Stimulated activated CD4-positive, alpha-beta T cell treated with anti-CD3 and anti-CD28 coated beads, TNF-alpha, amount 100 ng/mL, for 4 hours (primary cell): ENCODE measurements at places on chromosomes 1 and 21.
A peak's percentile ranks its signal among the peaks of the same experiment; 100 is the strongest.

- DNase-seq: no peak
These were observed 75.3 kb downstream of the FOXJ3 start for GRCh38 chr1:42259739-42260064.

GRCh38 chr1:180218806-180219765 lies 11.0 kb upstream of the LHX4 start:
- DNase-seq: no peak

DNA sequence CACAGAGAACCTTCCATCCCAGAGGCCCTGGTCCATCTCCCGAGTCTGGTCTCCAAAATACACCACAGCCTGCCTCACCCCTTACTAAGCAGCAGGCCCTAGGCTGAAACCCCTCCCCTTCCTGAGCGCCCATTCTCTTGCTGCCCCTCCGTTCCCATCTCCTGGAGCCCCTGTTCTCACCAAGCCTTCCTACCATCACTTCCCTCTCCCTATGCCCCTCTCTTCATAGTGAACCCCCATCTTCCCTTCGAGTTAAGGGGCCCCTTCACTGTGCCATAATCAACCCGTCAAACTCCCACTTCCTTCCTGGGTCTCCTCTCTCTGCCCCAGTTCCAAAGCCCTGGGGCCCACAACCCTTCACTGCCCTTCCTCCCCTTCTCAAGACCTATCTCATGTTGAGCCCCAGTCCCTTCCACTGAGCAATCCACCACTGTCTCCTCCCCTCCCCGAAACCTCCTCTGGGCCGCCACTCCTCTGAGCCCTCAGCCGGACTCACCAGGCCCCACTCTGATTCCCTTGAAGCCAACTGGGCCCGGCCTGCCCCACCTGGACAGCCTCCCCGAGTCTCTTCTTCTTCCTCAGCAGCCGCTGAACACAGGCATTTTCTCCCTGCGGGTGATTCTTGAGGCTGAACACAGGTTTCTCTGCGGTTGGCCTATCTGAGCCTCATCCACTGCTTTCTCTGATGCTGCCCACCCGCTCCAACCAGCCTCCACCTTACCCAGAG lies 42.2 kb upstream of the WASF2 start:
- DNase-seq: no peak

DNA sequence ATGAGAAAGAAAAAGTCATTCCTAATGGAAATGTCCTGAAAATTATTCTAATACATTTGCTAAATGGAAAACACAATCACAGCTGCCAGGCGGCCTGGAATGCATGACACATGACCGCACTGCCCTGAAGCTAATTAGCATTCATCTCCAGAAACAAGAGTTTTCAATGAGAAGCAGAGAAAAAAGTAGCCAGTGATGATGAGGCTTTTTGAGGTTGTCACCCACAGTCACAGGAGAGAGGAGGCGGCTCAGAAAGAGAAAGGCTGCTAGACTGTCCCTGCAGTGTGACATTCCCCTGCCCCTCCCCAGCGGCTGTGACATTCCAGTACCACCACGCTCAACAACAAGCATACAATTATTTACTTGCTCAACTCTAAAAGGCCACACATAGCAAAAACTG lies 122.9 kb upstream of the KRTAP19-8 start:
- no peak for DNase-seq

DNA sequence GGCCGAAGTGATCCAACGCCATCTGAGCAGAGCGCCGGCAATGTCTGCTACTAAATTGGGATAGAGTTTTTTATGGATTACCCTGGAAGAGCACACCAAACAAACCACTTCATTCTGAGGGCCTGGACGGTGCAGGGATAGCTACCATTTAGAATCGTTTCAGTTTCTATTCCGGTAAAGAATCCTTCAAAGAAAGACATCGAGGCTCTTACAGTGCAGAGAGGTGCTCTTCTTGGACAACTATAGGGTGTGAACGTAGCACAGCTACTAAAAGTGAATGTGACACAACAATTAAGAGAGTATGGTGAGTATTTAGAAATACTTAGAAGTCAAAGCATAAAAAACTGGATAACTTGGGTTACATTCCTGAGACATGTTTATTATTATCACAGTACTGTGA lies 16.1 kb downstream of the HIVEP3 start:
- DNase-seq: no peak

GRCh38 chr1:164767752-164768402 lies 208.9 kb downstream of the PBX1 start:
- DNase-seq: no peak

DNA sequence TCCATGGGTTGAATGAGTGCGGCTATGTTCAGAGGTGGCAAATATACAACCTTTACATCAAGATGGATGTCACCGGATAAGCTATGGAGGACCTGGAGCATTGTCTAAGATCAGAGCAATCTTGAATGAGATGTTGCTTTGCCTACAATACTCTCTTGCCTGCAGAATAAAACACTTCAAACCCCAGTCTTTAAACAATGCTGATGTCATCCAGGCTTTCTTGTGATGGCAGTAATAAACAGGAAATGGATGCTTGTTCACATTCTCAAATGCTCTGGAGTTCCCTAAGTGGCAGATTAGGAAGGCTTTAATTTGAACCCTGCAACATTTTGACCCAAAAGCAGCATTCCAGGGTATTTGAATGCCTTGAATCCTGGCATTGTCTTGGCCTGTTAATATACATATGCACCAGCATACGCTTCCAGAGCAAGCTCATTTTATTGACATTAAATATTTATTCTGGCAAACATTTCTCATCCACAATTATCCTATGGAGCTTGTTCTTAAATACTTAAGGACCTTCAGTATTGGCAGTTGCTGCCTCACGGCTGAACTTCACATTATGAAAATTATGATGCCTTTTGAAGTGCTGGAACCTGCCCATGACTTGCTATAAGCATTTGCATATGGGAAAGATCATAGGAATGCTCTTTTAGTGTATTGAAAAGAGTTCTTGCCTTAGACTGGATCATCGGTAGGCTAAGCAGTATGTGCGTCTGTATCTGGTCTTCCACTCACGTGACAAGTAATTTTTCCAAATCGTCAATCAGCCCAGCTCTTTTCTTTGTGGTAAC lies 422.7 kb downstream of the SIPA1L2 start:
- no peak for DNase-seq

DNA sequence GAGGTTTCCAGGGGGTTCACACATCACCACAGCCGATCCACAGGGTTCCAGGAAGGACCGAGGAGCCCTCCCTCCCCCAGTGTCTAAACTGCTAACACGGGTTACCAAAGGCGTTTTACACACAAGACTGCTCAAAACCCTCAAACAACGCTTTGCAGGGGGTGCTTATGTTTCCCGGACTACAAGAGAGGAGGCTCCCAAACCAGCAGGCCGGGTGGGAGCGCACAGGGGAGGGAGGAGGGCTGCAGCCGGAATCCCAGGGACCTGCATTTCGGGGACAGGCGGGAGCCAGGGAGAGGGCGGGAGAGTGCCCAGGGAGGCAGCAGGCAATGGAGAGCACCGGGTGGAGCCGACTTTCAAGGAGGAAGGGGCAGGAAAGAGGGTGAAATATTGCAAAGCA lies 50.8 kb downstream of the ACBD3 start:
- DNase-seq: no peak

- DNase-seq: no peak
These were observed 12.4 kb upstream of the FAM3B start for GRCh38 chr21:41304068-41304720.

DNA sequence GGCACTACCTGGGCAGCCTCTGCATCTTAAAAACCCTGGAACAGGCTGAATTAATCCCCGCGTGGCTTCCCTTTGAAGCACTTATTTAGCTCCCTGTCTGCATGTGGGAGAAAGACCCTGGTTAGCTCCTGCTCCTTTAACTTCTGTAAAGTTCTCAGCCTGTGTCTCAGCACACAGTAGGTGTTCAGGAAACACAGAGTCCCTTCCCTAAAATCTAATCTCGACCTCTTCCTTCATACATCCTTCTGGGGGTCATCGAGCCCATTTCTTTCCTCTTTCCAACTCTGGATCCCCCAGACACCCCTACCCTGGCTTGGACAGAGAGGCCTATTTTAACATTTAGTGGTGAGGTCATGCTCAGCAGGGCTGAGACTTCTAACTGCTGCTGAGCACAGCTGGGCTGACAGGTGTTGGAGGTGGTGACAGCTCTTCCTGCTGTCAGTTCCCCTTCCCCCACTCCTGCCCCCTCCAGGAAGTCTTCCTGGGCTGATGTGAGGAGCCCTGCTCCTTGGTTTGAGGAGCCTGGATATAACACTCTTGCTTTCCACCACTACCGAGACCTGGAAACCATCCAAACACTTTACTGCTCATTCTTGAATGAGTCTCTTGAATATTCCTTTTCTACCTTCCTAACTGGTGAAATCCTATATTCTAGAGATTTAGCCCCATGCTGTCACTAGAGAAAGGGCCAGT lies 5.3 kb downstream of the E2F2 start:
- DNase-seq: no peak

- DNase-seq: no peak
These were observed 119.9 kb upstream of the VAMP3 start for GRCh38 chr1:7651203-7651602.

DNA sequence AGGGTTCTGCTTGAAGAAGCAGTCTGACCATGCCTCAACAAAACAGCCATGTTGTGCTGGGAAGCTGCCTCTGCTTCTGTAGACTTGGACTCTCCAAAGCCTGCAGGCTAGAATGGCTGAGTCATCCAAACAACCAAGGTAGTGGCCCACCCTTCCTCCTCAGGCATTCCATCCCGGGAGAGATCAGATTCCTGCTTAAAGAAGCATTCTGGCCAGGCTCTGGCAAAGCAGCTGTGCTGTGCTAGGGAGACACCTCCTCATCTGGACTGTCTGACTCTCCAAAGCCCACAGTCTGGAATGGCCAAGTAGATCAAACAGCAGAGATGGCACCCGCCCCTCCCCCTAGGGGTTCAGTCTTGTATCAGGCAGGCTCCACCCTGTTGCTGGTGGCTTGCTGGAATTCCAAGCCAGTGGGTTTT lies 38.3 kb upstream of the F3 start:
- no peak for DNase-seq

- no peak for DNase-seq
These were observed 92.1 kb downstream of the SPSB1 start for GRCh38 chr1:9384751-9385245.

GRCh38 chr1:27561124-27561899 lies 42.6 kb downstream of the AHDC1 start:
- no peak for DNase-seq

DNA sequence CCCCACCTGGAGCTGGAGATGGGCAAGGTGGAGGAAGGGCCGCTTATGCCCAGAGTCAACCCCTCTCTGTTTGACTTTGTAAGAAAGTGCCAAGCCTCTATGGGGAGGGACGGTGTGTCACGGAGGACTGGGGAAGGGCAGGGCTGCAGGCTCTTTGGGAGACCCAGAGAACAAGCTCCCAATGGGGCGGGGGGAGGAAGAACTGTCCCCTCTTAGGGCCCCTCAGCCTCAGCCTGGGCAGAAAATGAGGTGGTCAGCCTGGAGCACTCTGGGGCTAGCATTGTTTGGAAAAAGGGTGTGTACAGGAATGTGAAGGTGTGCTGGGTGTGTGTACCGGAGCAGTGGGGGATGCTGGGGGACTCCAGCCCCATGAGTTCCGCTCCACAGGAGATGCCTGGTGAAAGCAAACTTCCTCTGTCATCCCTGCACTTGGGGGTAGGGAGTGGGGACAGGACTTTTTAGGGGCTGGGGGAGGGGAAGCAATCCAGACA lies 1.2 kb upstream of the INAVA start:
- no peak for DNase-seq

- DNase-seq: no peak
These were observed 579 bp downstream of the SH3BP5L start for GRCh38 chr1:248825136-248825535.

- no peak for DNase-seq
These were observed 8.7 kb downstream of the OR2W3 start for GRCh38 chr1:247904122-247904521.

- peak; percentile 25 for DNase-seq
These were observed 10.1 kb upstream of the LRRC71 start for GRCh38 chr1:156910309-156910782.

- no peak for DNase-seq
These were observed 92.8 kb downstream of the LRRC53 start for GRCh38 chr1:74419611-74420010.

DNA sequence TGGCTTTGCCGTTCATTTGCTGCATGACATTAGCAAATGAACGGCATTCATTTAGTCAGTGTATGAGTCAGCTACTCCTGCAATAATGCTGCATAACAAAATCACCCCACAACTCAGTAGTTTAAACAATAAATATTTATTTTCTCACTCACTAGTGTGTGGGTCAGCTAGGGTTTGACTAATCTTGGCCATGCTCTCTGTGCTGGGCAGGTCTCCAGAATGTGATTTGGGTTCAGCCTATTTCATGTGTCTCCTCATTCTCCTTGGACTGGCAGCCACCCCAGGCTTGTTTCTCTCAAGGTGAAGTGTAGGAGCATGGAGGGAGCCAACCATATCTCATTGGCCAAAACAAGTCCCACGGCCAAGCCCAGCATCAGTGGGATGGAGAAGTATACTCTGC lies 104.3 kb downstream of the LACTBL1 start:
- DNase-seq: no peak

GRCh38 chr1:145927916-145928643 lies 796 bp upstream of the RBM8A start:
- DNase-seq: no peak
